ENCODE measurements at places on chromosomes 11 and 22. TPM values are rescaled to one million over a fixed set of nuclear protein-coding genes. Genes with fewer than 3 reads are reported as not detected.

DNA sequence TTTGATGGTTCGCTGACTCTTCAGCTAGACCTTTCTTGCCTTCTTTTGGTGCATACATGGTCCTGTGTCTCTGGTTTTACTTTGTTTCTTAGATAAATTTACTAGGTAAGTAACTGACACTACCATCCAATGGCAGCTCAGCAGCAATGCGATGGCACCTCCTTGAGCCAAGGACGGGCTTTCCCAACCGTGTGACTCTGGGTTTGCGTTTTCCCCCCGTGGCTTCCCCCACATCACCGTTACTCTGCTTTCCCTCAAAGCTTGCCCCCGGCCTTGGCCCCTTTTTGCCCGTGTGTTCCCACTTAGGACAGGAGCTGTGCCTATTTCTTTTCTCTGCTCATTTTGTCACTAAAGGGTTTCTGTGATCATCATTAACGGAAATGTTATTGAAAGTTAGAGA, 41.5 kb downstream of the TBC1D22A start:
- DNase-seq: no peak

GRCh38 chr11:67499808-67500483, 5.2 kb downstream of the PITPNM1 start:
- DNase-seq: no peak

- no peak for DNase-seq
Measured at GRCh38 chr11:134048028-134048427, 20.8 kb upstream of the JAM3 start.

GRCh38 chr11:12524865-12525264, 147.5 kb downstream of the PARVA start:
- DNase-seq: no peak

The FOLR2 gene
- total RNA-seq: not detected

The OR51A4 gene
- total RNA-seq: not detected

DNA sequence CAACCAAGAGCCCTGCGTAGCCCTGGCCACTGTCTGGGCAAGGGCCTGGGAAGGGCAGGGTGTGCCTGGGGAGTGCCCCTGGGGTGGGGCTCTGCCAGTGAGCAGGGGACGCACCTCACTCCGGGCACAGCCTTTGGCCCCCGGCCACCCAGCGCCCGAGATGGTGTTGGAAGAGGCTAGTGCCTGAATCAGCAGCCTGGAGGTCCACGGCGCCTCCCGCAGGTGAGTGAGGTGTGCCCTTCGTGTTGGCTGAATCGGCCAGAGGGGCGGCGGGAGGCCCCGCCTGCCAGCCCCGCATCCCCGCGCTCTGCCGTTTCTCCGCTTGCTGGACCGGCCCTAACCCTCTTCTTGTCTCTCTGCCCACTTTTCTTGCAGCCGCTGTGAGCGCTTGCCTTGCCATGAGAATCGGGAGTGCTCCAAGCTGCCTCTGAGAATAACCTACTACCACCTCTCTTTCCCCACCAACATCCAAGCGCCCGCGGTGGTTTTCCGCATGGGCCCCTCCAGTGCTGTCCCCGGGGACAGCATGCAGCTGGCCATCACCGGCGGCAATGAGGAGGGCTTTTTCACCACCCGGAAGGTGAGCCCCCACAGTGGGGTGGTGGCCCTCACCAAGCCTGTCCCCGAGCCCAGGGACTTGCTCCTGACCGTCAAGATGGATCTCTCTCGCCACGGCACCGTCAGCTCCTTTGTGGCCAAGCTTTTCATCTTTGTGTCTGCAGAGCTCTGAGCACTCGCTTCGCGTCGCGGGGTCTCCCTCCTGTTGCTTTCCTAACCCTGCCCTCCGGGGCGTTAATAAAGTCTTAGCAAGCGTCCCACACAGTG, 60.1 kb downstream of the FBLN1 start:
- DNase-seq: no peak

DNA sequence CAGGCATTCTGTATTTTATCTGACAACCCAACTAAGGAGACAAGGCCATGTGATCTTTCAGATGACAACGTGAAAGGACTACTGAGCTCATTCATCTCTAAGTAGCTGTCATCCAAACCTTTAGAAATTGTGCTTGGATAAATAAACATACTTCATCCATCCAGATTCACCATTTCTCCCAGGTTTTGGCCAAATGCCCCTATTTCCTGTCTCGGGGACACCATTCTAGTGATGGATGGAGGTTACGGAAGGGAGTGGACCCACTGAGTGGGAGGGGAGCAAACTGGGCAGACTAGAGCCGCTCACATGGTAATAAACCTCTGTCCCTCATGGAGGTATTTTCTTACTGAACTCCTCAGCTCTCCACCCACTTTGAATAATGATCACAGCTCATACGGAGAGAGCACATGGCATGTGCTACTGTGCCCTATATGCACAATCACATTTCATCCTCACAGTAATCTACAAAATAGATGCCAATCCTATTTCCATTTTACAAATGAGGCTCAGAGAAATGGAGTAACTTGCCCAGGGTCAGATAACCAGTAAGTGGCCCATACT, 114.4 kb downstream of the SLC1A2 start:
- no peak for DNase-seq

DNA sequence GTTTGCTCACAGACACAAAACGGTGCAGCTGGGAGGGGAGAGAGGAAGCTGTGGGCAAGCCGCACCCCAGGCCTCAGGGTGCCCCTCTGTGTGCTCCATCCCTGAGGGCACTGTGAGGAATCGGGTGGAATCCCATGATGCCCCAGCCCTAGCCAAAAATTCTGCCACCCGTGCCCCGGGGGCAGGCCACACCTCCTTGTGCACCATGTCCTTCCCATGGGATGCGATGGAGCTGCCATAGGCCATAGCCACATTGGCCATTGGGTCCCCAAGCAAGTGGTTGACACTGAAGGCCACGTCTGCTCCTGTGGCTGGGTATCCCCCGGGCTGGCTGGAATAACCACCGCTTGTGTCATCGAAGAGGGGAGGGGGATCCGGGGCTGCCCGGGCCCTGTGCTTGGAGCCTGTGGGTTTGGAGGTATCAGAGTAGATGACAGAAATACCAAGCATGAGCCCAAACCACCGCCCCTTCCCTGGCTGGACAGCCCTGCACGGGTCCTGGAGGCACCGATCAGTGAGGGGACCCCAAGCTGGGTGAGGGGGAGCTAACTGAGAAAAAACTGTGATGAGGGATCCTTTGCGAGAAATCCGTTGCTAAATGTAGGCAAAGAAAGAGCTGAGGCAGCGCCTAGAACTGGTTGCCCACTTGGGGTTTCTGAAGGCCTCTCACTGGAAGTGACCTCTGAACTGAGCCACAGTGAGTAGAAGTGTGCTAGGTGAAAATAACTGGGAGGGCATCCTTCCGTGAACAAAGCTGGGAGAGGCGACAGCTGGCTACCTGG, 863 bp downstream of the YIF1A start:
- DNase-seq: no peak

- DNase-seq: no peak
Measured at GRCh38 chr22:42892571-42893316, 35.7 kb upstream of the ARFGAP3 start.

GRCh38 chr11:121688055-121688491, 235.3 kb upstream of the SORL1-AS1 start:
- DNase-seq: no peak

- no peak for DNase-seq
Measured at GRCh38 chr11:512761-513595, 5.9 kb upstream of the RNH1 start.

DNA sequence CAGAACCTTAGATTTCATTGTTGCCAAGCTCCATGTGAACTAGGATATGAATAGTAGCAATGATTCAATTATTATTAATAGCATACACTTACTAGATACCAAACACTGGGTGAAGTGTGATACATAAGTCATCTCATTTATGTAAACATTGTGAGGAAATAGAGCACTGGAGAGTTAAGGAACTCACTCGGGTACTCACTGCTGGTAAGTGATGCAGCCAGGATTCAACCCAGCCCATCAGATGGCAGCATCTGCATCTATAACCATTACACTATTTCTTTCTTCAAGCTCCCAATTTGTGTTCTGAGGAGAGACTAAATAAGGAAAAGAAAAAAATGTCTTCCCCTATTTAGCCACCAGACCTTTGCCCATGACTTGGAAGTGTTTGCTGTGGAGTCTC, 10.2 kb upstream of the ALG8 start:
- peak; percentile 18 for DNase-seq

The NEFH gene
- total RNA-seq: not detected

- no peak for DNase-seq
Measured at GRCh38 chr22:45608763-45609180, 62.9 kb upstream of the ATXN10 start.

GRCh38 chr22:40042312-40042711, 47.6 kb downstream of the FAM83F start:
- no peak for DNase-seq

GRCh38 chr22:20036084-20036482, 15.2 kb downstream of the TANGO2 start:
- DNase-seq: no peak

DNA sequence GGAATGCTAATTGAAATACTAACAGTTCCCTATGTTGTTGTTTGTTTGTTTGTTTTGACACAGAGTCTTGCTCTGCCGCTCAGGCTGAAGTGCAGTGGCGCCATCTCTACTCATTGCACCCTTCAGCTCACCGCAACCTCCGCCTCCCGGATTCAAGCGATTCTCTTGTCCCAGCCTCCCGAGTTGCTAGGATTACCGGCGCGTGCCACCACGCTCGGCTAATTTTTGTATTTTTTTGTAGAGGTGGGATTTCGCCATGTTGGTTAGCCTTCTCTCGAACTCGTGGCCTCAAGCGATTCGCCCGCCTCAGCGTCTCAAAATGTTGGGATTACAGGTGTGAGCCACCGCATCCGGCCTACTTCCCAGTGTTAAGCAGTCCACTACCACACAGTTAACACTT, 42.0 kb downstream of the OR4D9 start:
- no peak for DNase-seq

DNA sequence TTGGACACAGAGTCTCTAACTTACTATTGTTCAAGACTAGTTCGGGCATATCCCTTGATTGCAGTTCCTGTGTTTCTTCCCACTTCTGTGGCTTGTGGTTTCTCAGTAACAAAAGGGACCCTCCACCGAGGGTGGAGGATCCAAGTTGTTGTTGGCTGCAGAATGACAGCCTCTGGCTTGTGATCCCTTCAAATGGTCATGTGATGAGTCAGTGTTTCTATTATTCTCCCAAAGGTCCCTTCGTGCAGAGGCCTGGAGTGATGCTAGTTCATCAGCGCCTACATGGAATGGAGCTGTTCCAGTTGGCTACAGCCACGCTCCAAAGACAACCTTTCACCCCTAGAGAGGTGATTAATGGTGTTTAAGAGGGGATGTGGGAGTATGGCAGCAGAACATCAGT, 2.6 kb upstream of the VWCE start:
- DNase-seq: no peak

The KCTD21 gene
- total RNA-seq: 2.3 TPM

The FIBIN gene
- not detected for total RNA-seq

DNA sequence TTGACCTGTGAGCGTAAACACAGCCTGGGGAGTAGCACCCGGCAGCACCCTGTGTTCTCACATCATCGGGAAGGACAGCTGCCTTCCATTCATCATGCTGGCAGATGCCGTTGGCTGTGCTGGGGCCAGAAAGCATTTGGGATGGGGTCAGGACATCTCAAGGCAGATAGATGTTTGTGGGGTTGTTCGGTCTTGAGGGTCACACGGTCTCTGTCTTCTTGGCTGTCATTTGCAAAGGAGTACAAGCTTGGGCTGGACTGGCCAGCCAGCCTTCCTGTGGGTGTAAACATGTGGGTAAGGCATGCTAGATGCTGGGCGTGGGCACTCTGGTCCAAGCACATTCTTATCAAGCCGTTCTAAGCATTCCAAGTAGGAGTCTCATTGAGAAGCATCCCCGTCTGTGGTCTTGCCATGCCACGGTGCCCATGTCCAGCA, 81.4 kb downstream of the TBC1D22A start:
- no peak for DNase-seq

GRCh38 chr11:10493041-10493663, 38.1 kb downstream of the AMPD3 start:
- no peak for DNase-seq

DNA sequence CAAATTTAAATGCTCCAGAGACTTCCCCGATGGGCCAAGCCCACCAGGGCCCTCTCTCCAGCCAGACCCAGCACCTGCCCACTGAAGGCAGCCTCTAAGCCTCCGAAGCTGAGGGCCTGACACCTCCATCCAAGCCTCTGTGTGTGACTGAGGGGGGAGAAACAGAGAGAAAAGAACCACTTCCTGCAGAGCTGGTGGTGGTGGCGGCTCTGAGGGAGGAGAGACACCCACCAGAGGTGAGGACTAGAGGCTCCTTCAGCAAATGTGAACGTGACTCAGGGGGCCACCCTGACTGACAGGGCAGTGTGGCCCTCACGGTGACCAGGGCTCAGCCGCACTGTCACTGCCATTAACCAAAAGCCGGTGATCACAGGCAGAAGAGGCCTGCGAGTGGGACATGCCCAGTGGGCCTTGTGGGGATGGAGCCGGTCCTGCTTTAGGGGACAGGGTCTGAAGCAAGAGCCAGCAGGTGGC, 31.0 kb upstream of the CD5 start:
- DNase-seq: no peak

DNA sequence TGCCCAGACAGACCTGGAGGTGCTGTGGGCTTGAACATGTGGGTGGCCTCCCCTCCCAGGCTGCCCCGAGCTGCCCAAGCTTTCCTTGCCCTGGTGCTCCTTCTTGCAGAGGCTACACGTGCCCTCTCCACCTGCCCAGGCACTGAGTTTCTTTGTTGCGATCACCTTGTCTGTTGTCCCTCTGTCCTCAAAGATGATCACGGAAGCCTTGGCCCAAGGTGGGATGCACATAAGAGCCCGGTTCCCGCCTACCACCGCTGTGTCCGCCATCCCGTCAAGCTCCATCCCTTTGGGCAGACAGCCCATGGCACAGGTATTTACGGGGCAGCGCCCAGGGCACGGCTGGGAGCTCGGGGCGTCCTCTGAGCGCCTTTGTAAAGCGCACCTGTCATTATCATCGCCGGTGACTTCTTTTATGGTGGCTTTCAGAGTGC, 67.5 kb downstream of the MED15 start:
- no peak for DNase-seq

- no peak for DNase-seq
Measured at GRCh38 chr11:1924181-1924580, 4.7 kb downstream of the TNNT3 start.

GRCh38 chr11:82989628-82990404, 81.9 kb downstream of the RAB30 start:
- DNase-seq: no peak

DNA sequence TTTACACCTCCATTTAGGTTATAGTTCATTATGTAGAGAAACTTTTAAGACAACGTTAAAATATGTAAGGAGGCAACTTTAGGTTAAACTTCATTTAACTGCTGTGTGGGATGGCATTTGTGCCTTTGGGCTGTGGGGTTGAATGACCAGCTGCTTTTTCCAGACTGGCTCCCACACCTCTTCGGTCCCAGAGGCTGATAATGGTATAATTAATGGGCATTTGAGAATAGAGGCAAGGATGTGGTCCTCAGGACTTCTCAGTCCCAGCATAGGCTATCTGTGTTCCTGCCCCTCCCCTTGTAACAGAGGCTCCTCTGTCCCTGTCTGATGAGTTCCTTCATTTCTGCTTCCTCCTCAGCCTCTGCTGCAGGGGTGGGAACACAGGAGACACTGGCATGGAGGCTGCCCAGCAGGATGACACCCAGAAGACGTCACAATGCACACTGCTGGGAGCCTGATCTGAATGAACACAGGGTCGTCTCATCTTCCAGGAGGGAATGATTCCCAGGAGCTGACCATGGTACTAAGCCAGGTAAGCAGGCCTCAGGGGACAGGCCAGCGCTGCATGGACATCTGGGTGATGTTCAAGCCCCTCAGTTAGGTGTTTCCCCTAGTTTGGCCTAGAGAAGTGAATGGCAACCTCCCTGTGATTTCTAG, 17.1 kb upstream of the GNAZ start:
- no peak for DNase-seq

The NRIP3 gene
- 13.5 TPM for total RNA-seq

The GSTT2B gene
- not detected for total RNA-seq

- no peak for DNase-seq
Measured at GRCh38 chr11:74157169-74157568, 13.6 kb downstream of the C2CD3 start.
